ENCODE measurements at places on chromosomes 6 and 20.

- DNase-seq: no peak
Observed at GRCh38 chr6:46706464-46706863, 18.8 kb downstream of the TDRD6 start.

- DNase-seq: no peak
Observed at GRCh38 chr20:50400705-50401586, 109.2 kb upstream of the PTPN1 start.

GRCh38 chr6:137316626-137317025 is 97.4 kb upstream of the IFNGR1 start:
- no peak for DNase-seq

DNA sequence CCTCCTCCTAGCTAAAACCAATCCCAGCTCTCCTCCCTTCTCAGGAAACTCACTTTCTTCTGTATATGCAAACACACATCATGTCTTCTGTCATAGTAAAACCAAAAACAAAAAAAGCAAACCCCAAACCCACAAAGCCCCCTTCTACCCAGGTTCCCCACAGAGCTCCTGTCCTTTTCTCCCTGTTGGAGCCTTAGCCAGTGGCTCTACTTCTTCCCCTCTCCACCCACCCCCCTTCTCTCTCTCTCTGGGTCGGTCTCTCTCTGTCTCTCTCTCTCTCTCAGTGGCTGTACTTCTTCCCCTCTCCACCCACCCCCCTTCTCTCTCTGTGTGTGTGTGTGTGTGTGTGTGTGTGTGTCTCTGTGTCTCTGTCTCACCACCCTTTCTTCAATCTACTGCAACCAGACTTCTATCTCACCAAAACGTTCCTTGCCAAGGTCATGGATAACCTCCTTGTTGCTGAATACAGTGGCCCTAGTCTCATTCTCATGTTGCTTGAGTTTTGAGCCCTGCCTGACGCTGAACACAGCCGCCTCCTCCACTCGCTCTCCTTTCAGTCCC is 8.7 kb upstream of the OSER1 start:
- no peak for DNase-seq

DNA sequence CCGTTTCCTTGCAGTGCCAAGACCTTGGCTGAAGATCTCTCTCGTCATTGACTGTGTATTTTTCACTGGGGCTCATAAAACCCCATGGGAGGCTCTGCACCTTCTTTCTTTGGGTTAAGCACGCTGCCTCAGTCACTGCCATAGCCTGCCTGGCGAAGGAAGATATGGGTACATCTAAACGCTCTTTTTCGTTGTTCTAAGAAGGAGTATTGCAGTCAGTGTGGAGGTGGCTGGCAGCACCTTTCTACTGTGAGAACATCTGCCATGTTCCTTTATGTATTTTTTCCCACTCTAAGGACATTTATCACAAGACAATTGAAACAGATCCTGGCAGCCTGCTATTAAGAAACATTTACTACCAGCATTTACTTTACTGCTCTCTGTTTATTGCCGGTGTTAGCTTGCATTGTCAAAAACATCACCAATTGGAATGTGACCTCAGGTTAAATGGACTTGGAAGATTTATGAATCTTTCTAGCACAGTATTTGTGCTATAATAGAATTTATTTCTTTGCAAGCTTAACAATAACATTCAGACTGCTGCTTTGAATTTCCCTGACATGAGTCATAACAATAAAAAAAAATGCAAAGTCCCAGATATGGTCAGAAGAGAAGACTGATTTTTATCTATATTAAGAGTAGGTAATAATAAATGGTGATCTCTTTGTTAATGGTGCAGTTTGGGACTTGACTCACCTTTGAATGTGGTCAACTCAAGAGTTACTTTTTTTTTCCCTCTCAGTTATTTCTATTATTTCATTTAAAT is 62.2 kb upstream of the CLDN20 start:
- DNase-seq: no peak

GRCh38 chr6:163732479-163732878 is 318.0 kb downstream of the QKI start:
- no peak for DNase-seq

- no peak for DNase-seq
Observed at GRCh38 chr6:112274774-112275173, 20.4 kb upstream of the LAMA4 start.

DNA sequence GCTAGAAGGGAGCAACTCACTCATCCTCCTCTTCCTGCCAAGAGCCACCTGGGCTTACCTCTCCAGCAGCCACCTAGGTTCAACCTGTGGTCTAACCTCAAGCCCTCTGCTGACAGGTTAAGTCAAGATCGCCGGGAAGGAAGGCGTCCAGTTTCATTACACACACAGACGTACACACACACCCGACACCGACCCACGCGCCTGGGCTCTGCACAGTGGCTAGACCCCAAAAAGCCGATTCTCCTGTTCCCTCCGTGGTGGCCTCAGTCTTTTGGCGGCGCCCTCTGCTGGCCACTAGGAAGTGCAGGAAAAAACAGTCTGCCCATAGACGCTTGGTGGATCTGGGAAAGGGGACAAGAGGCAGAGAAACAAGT is 52.8 kb downstream of the MRPL14 start:
- DNase-seq: peak; percentile 74

GRCh38 chr6:53750052-53750650 is 44.7 kb upstream of the LRRC1 start:
- DNase-seq: no peak

- DNase-seq: no peak
Observed at GRCh38 chr20:11091511-11091910, 417.7 kb upstream of the JAG1 start.

- no peak for DNase-seq
Observed at GRCh38 chr20:43789593-43789992, 62.8 kb upstream of the GTSF1L start.

GRCh38 chr20:32363492-32363891 is 5.4 kb downstream of the ASXL1 start:
- DNase-seq: no peak

DNA sequence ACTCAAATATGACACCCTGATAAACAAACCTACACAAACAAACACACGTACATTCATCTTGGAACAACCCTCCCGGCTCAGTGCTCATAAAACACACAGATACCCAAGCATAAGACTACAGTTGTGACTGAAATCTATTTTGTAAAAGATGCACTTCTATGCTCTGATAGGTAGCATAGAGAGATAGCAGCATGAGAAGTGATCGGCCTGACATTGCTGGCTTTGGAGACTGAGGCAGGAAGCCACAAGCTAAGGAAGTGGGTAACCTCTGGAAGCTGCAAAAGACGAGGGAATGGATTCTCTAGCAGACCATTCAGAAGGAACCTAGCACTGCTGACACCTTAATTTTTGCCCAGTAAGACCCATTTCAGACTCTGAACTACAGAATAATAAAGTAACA is 1.6 kb upstream of the RNF39 start:
- no peak for DNase-seq

DNA sequence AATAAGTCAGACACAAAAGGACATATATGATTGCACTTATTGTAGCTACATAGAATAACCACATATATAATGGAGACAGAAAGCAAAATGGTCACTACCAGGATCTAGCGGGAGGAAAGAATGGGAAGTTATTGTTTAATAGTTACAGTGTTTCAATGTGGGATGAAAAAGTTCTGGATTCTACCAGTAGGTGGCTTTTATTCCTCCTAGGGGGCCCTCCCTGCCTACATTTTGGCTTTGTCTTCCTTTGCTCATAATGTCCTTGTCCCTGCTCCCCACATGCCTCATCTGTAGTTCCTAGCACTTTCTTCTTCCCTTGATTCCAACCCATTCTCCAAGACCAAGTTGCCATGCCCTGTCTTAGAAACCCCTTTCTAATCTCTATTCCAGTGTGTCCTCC is 16.3 kb downstream of the ZNF133 start:
- DNase-seq: no peak

GRCh38 chr20:40519918-40520317 is 169.1 kb downstream of the MAFB start:
- no peak for DNase-seq

DNA sequence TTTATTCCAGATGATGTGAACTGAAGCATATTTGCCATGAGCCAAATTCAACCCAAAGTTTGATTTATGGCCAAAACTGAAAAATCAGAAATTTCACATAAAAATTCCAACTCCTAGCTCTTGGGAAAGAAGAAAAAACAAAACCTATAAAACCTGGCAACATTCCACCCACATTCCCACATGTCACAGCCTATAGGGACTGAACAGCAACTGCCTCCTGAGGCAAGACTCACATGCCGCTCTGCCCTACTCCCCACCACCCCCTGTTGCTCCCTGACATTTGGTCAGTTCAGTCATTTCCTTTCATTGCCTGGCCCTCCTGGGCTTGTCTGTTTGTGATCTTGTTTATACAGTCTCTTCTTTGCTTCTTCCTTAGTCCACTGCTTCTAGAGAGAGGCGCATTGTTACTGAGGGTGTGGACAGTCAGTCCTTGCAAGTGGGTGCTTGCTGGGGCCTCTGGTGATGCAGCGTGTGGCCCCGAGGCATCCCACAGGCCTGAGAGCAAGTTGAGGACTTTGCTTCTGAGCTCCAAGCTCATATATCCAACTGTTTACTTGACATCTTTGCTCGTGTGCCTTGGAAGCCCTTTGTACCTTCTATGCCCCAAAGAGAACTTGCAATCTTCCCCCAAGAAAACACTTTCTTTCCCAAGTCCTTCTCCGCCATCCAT is 31.4 kb downstream of the NFATC2 start:
- DNase-seq: no peak

- no peak for DNase-seq
Observed at GRCh38 chr20:2331106-2331505, 35.3 kb downstream of the TGM3 start.

DNA sequence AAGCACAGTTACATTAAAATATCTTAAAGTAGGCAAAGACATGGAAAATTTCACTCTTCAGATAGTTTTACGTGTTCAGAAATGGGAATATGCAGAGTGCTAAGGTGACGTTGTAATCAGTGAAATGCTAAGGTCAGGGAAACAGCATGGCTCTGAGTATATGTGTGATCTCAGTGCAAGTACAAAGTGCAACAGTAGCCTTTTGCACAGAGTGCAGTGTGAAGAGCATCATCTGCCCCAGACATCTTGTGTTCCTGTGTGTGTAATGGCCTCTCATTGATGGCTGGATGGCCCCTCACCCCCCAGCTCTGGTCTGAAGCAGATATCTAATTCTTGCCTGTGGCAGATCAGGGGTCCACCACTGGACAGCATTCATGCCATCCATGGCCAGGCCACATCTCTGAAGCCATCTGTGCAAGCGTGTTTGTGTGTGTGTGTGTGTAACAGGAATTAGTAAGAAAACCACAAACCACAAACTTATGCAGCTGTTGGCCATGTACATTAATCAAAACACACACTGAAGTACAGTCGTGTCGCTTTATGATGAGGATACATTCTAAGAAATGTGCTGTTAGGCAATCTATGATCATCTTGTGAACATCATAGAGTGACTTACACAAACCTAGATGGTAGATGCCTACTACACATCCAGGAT is 165.1 kb downstream of the RALGAPA2 start:
- DNase-seq: no peak

DNA sequence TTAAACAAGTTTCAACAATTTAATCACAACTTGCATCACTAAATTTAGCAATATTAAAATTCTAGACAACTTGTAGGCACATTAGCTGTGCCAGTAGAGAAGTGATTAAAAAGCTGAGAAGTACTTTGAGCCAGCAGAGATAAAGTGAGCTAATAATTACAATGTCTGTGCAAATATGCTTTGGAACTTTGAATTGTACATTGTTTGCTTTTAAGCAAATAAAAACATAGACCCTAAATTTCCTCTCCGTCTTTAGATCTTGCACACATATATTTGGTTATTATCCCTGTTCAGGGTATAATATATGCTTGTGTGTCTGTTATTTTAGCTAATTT is 44.2 kb upstream of the DEFB112 start:
- no peak for DNase-seq

GRCh38 chr6:42507195-42507594 is 55.5 kb upstream of the TRERF1 start:
- DNase-seq: no peak
